Aorta (tissue), 5 donors: ENCODE measurements at places on chromosomes 2 and 18. TPM values are rescaled to one million over a fixed set of nuclear protein-coding genes. Genes with fewer than 3 reads are reported as not detected.

The PARD3B gene
- total RNA-seq = 36.7 TPM

The WDR12 gene
- 25.2 TPM for total RNA-seq

DNA sequence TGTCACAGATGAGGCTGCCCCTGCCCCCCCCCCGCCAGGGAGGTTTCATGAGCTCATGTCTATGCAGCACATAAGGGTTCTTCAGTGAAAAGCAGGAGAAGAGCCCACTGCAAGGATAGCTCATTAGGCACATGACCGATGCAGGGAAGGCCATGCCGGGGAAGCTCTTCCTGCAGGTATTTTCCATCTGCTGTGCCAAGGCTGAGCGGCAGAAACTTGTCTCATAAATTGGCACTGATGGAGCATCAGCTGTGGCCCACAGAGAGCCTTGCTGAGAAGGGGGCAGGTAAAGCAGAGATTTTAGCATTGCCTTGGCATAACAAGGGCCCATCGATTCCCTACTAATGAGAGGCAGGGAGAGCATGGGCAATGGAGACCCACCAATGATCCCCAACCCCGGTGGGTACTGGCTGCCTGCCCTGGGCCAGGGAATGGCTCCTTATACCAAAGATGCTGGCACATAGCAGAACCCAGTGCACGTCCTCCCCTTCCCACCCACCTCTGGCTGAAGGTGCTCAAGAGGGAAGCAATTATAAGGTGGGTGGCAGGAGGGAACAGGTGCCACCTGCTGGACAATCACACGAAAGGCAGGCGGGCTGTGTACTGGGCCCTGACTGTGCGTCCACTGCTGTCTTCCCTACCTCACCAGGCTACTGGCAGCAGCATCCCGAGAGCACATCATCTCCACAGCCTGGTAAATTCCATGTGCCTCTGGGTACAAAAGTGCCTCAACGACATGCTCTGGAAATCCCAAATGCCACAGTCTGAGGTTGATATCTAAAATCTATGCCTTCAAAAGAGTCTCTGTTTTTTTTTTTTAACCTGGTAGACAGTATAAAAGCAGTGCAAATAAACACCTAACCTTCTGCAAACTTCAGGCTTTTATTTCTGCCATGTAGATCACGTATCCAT, 41.4 kb downstream of the STEAP3 start:
- no peak for DNase-seq

DNA sequence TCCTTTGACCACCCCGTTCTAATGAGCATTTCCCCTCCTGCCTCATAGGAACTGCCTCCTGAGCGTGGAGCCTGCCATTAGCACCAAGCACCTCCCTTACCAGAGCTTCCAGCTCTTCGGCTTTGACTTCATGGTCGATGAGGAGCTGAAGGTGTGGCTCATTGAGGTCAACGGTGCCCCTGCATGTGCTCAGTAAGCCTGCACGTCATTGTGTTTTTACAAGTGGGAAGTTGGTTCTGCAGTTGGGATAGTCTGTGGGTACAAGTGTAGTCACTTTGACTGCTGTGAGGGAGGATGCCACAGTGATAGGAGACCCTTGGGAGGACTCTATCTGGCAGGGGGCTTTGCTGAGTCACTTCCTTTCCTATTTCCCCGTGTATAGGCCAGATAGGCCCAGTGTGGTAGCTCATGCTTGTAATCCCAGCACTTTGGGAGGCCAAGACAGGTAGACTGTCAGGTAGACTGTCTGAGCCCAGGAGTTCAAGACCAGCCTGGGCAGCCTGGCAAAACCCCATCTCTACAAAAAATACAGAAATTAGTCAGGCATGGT, 22.0 kb upstream of the POLR1B start:
- DNase-seq = no peak

- DNase-seq = no peak
Measured at GRCh38 chr2:10620481-10620880, 69.3 kb downstream of the NOL10 start.

DNA sequence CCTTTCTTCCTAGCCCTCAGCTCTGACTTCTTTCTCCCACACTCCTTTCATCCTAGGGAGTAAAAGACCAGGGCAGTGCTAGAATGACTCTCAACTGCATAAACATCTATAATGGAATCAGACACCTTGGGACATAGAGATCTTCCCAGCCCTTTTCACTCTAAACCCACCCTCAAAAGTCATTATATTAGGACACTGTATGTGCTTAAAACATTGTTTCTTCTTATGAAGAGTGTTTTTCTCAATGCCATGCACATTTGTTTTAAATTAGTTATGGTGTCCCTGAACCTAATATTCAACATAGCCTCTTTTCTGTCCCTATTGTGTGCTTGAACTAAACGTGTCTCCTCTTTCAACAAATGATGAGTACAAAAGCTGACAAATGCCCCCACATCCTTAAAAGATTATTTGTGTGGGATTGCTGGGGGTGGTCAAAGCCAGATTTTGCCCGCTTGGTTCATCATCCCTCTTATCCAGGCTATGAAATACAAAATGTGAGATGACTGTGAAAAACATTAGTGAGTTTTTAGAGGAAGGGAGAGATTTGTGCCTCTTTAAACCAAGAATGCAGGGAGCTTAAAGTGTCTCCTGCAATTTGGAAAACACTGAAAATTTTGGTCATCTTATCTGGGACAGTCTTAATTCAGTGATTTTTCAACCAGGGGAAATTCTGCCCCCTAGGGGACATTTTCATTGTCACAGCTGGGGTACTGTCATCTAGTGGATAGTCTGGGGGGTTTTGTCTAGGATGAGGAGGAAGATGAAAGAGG, 29.0 kb downstream of the SERPINB5 start:
- no peak for DNase-seq

- DNase-seq = no peak
Measured at GRCh38 chr2:241975593-241976284, 106.2 kb downstream of the RTP5 start.

- DNase-seq = no peak
Measured at GRCh38 chr2:17614174-17614930, 73.9 kb downstream of the VSNL1 start.

- DNase-seq = no peak
Measured at GRCh38 chr18:43279015-43279744, 1.9 kb upstream of the SYT4 start.

GRCh38 chr2:178512484-178512883, 32.2 kb downstream of the PLEKHA3 start:
- no peak for DNase-seq

GRCh38 chr2:198084156-198084555, 279.8 kb downstream of the PLCL1 start:
- DNase-seq = no peak

DNA sequence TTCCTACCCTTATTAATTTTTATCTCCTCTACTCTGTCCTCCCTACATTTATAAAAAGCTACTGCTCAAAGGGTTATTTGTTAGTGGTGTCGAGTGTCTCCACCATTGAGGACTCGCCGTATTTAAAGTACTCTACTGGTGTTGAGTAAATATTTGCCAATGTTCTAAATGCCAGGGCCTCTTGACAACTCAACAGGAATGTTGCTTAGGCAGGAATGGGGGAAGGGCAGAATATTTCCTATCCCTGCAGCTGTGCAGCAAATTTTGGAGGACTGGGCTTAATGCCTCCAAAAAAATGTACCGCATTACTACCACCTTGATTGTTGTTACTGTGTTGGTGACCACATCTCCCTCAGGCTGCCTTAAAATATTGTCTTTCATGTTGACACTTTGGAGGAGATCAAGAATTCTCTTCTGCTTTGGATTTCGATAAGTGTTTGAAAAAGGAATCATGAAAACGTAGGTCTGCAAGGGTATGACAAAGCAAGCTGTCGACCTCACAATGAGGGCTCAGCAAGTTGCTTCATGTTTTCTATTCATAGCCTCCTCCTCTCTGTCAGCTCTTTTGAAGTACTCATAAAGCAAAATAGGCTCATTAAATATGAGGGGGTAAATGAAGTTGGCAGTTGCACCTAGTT, 84.3 kb downstream of the EFEMP1 start:
- DNase-seq = no peak
